ENCODE measurements at places on chromosomes 2 and 18.

DNA sequence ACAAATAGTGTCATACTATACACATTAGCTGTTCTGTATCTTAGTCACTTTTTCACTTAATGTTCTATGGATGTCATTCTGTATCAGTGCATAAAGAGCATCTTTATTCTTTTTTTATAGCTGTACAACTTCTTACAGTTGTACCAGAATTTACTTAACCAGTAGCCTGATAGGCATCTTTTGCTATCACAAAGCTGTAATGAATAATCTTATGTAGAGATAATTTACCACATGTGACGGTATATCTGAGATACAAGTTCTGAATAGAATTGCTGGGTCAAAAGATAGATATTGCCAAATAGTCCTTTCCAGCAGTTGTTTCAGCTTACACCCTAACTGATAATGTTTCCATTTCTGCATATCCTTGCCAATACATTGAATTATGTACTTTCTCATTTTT lies 70.0 kb downstream of the PTRHD1 start:
- no peak for DNase-seq

DNA sequence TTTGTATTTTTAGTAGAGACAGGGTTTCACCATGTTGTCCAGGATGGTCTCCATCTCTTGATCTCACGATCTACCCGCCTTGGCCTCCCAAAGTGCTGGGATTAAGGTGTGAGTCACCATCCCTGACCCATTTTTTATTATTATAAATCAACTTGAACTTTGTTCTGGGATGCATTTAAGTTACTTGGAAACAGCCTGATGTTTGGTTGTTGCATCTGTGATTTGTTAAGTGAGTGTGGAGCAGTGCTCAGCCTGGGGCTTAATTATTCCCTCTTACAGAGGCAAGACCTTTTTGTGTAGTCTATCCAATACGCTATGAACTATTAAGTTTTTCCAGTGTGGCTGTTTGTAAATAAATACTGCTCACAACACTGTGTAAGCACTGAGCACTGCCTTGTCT lies 32.6 kb downstream of the MTA3 start:
- no peak for DNase-seq

GRCh38 chr2:128746356-128746755 lies 427.7 kb upstream of the HS6ST1 start:
- no peak for DNase-seq

DNA sequence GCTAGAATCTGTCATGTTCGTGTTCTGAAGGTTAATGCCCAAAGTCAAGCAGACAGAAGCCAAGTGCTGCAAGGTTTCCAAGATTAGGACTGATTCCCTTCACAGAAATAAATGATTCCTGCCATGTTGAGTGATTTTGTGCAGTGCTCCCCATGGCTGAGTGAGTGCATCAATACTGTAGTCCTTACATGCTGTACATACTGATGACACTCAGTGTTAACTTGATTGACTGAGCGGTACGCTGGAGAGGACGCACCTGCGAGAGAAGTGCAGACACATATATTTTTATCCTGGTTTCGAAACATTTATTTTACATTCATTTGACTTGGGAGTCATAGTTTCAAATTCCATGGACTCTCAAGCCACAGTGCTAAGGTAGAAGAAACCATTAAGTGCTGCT lies 92.0 kb downstream of the ASXL3 start:
- DNase-seq: peak; percentile 40

DNA sequence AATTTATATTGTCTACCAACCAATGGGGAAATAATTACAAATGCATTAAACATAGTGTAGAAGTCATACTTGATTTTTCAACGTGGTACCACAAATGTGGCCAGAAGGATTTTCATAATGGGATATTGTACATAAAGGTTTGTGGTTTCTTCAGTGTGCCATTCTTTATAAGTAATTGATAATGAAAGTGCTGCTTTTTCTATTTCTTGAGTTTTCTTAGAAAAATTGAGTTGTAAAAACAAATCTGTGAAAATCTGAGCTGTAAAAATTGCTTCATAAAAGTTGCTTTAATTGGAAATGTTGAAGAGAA lies 103.6 kb downstream of the KYNU start:
- no peak for DNase-seq

GRCh38 chr2:607709-608108 lies 69.5 kb downstream of the TMEM18 start:
- DNase-seq: no peak

DNA sequence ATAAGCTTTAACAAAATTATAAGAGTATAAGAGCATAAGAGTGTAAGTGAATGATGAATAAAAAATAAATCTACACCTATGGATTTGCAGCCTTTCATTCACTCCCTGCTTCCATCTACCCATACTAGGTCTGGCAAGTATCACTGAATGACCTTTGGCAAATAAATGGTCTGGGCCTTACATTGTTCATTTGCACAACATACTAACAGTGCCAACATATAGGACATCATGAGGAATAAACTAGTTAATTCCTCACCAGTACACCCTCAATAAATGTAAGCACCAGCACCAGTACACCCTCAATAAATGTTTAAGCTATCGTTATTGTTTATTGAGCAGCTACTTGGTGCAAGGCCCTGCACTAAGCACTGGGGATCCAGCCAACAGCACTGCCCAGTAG lies 26.9 kb downstream of the STAT1 start:
- DNase-seq: no peak

All from HEK293T (cell line).